H1 (cell line): ENCODE measurements at places on chromosomes 7 and 10.

DNA sequence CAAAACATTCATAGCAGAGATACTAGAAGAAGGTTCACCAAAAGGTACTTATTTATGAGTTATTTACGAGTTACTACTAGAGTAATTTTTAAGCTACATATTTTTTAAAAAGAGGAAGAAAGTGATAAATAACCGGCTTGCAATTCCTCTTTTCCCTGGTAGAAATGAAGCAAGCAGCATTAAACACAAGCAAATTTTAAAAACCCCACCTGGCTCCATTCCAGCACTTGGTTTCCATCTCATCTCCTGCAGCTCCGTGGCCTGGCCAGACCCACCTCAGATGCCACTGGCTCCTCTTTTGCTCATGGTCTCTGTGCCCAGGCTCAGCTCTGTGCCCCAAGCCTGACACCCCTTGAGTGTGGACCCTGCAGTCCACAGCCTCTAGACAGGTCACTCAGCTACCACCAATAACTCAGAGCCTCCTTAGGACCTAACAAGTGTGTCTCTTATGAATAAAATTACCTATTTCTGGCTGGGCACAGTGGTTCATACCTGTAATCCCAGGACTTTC lies 479.5 kb downstream of the TNS3 start:
- no peak for DNase-seq

DNA sequence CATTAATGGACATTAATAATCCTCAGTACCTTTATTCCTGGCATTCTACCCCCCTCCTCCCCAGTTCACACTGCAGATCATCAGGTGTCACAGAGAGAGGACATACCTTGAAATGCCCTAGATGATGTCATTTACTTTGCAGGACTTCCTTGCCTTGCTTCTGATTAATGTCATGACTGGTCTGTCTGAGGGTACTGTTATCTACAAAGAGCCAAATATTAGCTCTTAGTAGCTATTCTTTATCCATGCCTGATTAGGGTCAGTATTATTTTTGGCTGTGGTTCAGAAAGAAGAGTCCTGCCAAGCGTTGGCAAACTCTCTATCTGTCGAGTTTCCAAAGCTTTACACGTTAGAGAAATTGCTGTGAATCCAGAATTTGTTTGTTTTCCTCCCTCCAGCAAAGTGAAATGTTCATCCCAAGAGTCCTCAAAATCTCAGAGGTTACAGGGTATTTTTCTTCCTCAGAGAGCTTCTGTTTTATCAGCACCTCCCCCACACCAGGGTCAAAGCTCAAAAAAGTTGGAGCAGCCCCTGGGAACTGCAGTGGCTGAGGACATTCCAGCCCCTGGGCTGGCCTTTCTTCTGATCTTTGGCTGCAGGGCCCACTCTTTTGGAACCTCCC lies 12.6 kb downstream of the SCD start:
- DNase-seq, result no peak

DNA sequence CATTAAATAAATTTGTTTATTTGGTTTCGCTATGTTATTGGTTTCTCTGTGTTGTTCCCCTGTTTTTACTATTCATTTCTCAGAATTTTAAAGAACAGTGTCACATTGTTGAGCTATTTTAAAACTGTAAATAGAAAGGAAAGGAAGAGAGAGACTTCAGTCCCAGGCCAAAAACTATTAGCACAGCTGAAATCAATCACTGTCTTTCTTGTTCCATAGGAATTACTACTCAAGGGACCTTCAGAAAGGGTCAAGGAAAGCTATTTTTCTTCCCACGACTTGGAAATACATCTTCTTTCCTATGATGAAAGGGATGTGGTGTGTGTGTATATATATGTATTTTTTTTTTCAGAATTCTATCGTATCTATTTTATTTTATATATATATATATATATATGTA lies 29.0 kb upstream of the GNAT3 start:
- no peak for DNase-seq

- DNase-seq, result no peak
These were observed 233.9 kb upstream of the CACNA2D1 start for GRCh38 chr7:82677493-82677892.

DNA sequence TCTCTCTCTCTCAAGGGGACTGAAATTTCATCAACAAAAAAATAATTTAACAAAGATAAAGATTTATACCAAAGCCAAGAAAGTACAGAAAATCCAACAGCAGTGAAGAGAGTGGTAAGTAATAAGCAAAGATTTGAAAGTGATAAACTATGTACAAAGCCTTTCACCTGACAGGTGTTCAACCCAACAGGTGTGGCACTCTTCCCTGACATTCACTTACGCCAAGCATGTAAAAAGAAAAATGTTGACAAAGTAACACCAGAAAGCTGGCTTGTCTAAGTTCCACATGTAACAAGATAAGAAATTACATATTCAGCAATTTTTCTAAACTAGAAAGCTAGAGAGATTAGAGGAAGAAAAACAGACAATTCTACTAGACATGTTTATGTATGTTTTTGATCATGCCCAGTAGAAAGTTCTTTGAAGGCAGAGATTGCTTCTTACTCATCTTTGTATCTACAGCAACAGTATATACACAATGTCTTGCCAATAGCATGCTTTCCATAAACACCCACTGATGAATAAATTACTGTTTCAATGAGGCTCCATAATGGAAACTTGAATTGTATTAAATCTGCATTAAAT lies 468.5 kb downstream of the PARD3 start:
- no peak for DNase-seq

DNA sequence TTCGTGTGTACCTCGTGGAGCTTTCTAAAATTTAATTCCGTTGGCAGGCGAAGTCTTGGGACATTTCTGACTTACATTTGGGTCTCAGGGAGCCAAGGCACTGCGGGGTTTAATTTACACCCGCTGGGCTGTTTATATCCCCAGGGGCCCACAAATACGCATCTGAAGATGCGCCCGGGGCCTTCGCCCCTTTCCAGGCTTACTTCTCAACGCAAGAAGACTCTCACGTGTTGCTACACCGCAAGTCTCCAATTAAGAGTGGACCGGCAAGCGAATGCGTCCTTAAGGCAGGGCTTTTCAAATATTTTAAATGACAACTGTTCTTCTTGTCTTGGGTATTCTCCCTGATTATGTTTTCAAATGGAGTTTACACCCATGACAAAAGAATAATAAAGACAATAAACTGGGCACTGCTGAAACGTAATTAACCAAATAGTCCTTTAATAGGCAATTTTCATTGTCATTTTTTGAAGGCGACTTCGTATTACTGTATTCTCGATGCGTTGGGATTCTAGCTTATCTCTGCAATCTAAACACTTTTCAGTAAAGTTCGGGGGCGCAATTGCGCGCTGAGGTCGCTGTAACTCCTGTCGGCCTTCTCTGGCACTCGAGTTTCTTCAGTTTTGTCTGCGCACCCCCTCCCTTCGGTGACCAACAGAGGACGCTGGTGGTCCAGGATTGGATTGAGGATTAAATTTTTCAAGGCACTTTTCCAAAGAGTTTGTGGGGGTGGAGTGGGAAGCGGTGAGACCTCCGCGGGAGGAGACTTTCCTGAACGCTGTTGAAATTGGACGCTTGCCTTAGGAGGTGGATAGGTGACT lies 837 bp upstream of the IGFBP3 start:
- peak; percentile 87 for DNase-seq

GRCh38 chr10:80613466-80614170 lies 75.9 kb downstream of the SH2D4B start:
- DNase-seq, result no peak

DNA sequence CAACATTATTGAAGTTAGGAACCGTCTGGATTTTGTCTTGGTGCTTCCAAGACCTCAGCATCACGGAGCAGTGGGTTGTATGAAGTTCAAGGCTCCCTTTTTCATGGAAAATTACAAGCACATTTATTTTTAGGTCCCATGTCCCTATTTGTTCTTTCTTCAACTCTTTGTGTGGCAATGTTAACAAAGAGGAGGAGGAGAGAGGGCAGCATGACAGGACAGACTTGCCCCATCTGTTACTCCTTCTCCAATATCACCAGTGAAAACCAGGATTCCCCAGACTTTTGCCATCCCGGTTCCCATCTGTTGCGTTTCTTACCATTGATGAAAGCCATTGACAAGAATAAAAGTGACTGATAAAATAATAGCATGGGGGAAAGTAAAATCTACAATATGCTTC lies 28.6 kb downstream of the EEPD1 start:
- no peak for DNase-seq

DNA sequence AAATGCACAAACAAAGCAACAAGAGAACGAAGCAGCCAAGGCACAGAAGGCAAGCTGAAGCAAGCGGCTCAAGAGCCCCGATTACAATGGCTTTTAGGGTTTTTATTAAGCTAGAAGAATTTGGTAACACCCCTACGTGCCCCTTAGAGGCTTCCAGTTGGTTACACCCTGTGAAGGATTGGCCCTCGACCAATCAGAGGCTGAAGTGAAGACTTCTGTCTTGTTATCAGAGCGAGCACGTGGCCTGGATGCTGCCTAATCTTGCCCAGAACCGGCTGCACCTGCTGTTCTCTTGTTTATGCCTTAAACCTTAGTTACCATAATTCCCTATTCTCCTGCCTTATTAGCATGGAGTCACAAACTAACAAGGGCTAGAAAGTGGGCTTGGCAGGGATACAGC lies 21.4 kb downstream of the KCNK18 start:
- no peak for DNase-seq

GRCh38 chr10:78179886-78180705 lies 146.4 kb downstream of the RPS24 start:
- no peak for DNase-seq

DNA sequence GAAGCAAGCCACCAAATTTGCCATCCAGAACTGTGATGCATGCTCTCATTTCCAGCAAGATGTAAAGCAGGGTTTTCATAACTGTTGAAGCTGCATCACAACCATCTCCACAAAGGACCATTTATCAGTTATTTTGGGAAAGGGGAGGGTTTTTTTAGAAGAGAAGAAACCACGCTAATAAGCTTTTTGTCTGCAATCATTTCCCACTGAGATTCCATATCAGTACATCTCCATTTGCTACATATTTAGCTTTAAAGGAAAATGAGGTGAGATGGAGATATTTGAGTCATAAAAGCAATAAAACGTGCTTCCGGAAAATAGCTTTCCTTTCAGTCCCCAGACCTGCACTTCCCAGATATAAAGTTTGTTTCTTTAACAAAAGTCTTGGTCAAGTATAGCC lies 258.2 kb downstream of the FRMD4A start:
- no peak for DNase-seq

GRCh38 chr10:89588671-89589070 lies 53.3 kb upstream of the SLC16A12 start:
- no peak for DNase-seq

DNA sequence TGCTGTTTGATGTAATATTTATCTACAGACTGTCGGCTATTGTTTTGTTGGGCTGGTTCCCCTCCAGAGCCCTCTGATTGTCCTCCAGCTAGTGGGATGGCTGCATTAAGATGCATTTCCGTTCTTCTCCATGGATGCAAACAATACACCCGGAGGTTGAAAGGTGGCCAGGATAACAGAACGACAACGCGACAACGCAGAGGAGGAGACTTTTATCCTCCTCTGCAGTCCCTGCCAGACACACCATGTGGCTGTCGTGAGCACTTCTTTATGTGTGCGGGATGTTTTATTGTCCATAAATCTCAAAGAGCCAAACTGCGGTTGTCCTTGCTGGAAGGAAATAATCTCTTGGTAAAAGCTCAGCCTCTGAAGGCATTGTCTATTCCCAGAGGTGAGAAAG lies 39.1 kb upstream of the TCERG1L start:
- DNase-seq, result no peak

DNA sequence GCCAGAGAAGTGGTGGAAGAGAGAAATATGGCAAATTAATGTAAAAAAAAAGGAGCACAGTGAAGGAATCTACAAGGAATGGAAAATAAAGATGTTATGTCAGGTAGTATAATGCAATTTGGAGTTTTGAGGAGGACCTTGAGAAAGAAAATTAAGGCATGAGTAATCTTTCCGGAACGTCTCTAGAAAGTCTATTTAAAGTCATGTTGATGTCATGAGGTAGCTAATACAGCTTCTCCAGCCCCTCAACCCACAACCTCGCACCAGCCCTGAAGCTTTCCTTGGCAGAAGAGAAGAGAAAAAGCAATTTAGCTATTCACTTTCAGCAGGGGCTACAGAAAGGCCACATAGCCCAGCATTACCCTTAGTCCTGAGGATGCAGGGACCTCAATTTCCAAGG lies 22.5 kb downstream of the TRDMT1 start:
- DNase-seq, result no peak

DNA sequence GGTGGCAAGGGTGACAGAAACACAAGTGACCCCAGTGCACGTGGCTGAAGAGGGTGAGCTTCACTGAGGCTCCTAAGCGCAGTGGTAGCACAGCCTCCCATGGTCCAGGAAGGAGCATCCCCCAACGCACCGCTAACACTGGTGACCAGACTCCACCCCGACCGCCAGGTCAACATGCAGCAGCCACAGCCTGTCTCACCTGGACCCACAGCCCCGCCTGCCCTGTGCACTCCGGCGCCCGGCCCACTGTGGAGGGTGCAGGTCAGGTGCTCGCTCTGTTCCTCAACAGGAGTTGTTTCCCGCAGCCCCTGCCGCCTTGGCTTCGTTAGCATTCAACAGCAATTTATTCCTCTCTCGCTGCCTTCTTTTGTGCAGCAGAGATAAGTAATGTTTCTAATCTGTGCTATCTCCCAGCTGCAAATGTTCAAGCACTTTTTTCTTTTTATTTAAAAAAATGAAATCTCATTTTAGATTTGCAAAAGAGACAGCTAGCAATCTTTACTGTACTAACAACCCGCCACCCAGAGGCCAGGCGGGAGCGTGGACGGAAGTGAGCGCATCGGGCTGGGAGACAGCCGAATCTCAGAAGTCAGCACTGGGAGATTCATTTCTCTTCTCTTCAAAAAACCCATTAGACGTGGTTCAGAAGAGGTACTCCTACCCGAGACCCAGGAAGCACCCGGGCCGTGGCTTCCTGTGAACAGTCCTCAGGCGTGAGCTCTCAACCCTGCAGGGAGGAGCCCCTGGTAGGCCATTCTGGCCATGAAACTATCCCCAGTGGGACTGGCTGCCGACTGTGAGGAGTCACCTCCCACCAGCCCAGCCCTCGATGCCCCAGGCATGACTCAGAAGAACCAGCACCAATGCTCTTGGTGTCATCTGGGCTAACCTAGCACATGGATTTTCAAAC lies 133.4 kb downstream of the MAD1L1 start:
- no peak for DNase-seq

GRCh38 chr10:1634239-1634638 lies 103.1 kb downstream of the ADARB2 start:
- no peak for DNase-seq

GRCh38 chr7:103630318-103630717 lies 184.3 kb upstream of the SLC26A5 start:
- DNase-seq, result no peak
